ENCODE measurements at places on chromosomes 5 and 9. TPM values are rescaled to one million over a fixed set of nuclear protein-coding genes. Genes with fewer than 3 reads are reported as not detected.

DNA sequence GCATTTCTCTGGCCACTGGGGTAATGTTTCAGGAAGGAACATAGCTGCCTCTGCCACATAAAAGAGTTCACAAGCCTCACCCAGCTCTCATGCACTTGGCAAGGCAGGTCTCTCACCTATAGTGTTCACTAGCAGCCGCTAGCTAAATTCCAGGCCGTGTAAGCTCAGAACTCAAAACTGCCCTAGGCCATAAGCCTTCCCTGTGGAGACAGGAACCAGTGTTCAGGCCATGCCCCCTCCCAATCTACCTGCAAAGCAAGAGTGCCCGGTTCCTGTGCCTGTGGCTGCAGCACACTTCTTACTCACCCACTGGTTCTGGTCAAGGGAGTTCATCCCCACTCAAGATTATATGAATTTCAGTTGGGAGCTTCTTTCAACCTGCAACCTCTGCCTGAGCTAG, 60.7 kb upstream of the ZNF169 start:
- DNase-seq, result no peak

- DNase-seq, result no peak
These were observed 480.3 kb upstream of the ADAMTS16 start for GRCh38 chr5:4659851-4660250.

DNA sequence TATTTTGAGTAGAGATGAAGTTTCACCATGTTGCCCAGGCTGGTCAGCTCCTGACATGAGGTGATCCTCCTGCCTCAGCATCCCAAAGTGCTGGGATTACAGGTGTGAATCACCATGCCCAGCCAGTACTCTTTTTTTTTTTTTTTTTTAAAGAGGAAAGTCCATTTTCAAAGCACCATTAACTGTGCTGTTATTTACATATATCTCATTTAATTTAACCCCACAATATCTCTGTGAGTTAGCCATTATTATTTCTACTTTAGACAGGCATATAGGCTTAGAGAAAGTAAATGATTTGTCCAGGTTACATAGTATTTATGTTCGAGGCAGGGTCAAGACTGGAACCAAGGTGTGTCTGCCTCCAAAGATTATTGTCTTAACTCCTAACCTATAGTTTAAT, 50.7 kb downstream of the ATG10 start:
- no peak for DNase-seq

- no peak for DNase-seq
These were observed 2.0 kb downstream of the NR2F1-AS1 start for GRCh38 chr5:93578813-93579691.

- DNase-seq, result no peak
These were observed 36.8 kb downstream of the PTGES start for GRCh38 chr9:129716091-129716490.

KLF4 gene
- polyA plus RNA-seq, result 131 TPM

Measured in muscle of arm (tissue), 14 donors.